ENCODE measurements at places on chromosomes 11 and 22.

DNA sequence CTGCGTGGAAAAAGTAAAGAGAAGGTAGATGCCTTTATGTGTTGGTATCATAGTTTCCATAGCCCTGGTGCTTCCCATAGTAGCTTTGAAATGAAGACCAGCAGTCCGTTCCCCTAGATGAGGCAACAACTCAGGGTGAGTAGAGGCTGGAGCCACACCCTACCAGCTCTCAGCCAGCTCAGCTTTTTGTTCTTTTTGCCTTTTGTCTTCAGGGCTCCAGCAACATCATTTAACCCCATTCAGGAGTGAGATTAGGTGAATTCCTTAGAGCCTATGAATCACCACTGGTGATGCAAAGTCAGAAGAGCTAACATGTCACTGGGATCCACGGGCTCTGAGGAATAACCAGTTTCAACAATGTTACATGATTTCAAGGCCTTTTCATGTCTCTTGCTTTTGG lies 14.0 kb upstream of the SESN3 start:
- no peak for DNase-seq

GRCh38 chr11:87555101-87555500 lies 517.4 kb downstream of the TMEM135 start:
- DNase-seq, result no peak

GRCh38 chr11:131910523-131911387 lies 540.3 kb downstream of the NTM start:
- no peak for DNase-seq

- DNase-seq, result no peak
Observed at GRCh38 chr11:99716302-99716701, 695.6 kb downstream of the CNTN5 start.

DNA sequence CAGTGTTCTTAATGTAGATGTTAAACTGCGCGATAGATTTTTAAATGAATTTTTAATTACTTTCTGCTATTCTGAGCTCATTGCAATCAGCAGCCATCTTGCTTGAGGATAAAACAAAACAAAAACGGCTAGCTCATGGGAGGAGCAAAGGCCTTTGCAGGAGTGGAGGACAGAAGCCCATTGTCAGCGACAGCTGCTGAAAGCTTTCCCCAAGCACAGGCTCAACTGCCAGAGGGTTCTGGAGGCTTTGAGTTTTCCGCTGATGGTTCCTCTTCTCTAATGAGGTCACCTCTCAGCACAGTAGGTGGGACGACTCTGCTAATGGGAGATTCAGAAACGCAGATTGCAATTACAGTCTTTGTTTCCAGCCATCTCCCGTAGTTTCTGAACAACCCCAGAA lies 167.1 kb upstream of the TTC12 start:
- no peak for DNase-seq

GRCh38 chr22:41261541-41262249 lies 21.0 kb upstream of the CHADL start:
- no peak for DNase-seq

- DNase-seq, result no peak
Observed at GRCh38 chr11:27842290-27842689, 142.0 kb upstream of the BDNF start.

DNA sequence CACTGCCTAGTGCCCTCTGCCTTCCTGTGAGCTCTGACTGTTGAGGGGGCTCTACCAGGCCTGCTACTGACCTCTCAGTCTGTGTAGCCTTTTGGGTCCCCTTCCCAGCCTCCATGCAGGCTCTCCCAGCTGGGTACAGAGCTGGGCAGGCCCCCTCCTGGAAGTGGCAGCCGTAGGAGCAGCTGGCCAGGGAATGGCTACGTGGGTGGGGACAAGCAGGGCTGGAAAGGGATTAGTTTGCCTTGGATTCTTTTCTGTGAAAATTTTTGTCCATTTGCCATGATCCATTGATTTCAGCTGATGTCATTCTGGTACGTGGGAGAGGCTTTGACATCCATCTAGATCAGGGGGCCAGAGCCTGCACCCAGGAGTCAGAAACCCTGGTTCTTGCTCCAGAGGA lies 23.9 kb upstream of the NECTIN1 start:
- DNase-seq, result no peak

DNA sequence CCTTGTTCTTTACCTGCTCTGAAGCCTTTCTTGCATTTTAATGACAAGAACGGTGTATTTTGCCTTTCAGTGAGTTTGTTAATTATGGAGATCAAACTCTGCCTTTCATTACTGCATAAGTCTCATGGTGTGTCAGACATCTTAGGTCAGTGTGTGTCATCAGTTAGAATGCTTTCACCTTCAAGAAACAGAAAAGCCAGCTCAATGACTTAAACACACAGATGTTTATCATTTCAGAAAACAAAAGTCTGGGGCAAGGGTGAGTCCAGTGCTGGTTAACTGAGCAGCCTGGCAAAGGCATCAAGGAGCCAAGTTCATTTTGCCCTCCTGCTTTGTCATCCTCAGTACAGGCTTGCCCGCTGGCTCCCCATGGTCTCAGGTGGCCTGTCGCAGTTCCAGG lies 54.5 kb downstream of the PACS1 start:
- DNase-seq, result no peak

GRCh38 chr11:10930972-10931760 lies 73.3 kb upstream of the ZBED5 start:
- DNase-seq, result no peak

All from stimulated activated CD4-positive, alpha-beta T cell treated with anti-CD3 and anti-CD28 coated beads, Interleukin-15, amount 100 ng/mL, for 1 hour (primary cell).